ENCODE measurements at places on chromosomes 2 and 18. TPM values are rescaled to one million over a fixed set of nuclear protein-coding genes. Genes with fewer than 3 reads are reported as not detected.

GRCh38 chr2:27182346-27182745 lies 29.5 kb upstream of the ATRAID start:
- no peak for DNase-seq

DNA sequence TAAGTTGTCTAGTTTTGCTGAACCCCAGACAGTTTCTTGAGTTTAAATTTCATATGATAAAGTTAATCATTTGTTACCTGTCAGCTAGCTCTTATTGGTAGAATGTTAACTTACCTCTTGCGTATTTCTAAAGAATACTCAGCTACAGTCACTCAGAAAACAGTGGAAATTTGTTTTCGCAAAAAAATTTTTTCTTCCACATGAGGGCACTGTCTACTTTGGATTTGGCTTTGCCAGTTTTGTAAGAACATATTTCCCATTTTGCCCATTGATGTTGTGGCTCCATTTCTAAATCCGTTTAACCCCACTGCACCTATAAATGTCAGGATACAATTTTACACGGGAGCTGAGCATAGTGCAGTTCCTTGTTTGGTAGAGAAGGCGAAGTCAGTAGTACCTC lies 19.1 kb upstream of the GCFC2 start:
- peak; percentile 23 for DNase-seq

- DNase-seq = no peak
These were observed 171.6 kb downstream of the TMX3 start for GRCh38 chr18:68543344-68543743.

- no peak for DNase-seq
These were observed 12.8 kb upstream of the CCDC85A start for GRCh38 chr2:56170988-56171387.

DNA sequence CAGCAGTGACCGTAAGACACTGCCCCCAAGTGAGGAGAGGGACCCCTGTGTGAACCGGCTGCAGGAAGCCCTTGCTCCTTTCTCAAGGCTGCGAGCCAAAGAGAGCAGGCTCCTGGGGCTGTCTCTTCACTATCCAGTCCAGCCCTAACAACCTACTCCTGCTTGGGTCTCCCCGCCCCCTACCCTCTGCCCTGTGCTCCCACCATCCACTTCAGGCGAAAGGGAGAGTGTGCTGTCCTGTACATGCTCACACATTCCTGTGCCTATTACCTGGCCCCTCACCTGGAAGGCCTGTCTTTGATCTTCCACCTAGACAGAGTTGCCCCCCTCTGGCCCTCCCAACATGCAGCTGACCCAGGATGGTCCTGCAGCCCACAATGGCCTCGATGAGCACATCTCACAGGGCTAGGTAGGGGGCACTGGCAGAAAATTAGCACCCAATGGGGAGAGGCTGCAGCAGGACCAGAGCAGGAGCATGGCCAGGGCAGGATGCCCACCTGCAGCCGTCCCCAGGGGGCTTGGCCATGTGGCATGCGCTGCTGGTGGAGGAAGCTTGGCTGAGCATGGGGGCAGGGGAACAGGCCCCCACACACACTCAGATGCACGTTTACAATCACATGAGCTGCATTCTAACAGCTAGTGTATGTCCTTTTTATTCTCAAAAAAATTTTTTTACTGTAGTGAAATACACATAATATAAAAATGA lies 93.5 kb downstream of the POLR1A start:
- DNase-seq = no peak

DNA sequence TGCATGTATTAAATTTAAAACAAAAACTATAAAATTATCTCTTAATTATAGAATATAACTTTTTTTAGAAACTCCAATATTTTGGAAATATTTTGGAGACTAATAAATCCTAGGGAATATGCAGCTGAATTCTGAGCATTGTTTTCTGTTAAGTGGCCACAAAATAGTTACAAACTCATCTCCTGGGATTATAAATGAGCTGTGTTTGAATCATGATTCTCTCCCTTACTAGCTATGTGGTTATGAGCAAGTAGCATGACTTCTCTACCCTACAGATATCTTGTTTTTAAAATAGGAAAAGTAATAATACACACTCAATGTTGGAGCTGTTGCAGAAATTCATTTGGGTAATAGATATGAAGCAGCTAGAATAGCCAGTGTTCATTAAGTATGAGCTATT lies 137.9 kb upstream of the ITGA4 start:
- no peak for DNase-seq

ATP8B1 gene
- polyA plus RNA-seq = 8.8 TPM

DNA sequence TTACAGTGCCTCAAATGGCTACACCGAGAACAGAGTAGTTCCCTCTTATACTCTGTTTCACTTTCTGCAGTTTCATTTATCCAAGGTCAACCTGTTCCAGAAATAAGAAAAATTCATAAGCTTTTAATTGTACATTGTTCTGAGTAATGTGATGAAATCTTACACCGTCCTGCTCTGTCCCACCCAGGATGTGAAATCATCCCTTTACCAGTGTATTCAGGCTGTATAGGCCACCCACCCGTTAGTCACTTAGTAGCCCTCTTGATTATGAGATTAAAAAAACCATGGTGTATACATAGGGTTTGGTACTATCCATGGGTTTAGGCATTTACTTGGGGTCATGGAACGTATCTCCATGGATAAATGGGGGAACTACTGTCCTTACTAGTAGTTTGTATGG lies 29.8 kb downstream of the STARD6 start:
- no peak for DNase-seq

GRCh38 chr2:162573288-162573687 lies 229.4 kb downstream of the GCA start:
- DNase-seq = no peak

GRCh38 chr2:3344897-3345296 lies 32.7 kb downstream of the EIPR1 start:
- no peak for DNase-seq

- no peak for DNase-seq
These were observed 16.2 kb upstream of the GLI2 start for GRCh38 chr2:120719491-120719890.

DNA sequence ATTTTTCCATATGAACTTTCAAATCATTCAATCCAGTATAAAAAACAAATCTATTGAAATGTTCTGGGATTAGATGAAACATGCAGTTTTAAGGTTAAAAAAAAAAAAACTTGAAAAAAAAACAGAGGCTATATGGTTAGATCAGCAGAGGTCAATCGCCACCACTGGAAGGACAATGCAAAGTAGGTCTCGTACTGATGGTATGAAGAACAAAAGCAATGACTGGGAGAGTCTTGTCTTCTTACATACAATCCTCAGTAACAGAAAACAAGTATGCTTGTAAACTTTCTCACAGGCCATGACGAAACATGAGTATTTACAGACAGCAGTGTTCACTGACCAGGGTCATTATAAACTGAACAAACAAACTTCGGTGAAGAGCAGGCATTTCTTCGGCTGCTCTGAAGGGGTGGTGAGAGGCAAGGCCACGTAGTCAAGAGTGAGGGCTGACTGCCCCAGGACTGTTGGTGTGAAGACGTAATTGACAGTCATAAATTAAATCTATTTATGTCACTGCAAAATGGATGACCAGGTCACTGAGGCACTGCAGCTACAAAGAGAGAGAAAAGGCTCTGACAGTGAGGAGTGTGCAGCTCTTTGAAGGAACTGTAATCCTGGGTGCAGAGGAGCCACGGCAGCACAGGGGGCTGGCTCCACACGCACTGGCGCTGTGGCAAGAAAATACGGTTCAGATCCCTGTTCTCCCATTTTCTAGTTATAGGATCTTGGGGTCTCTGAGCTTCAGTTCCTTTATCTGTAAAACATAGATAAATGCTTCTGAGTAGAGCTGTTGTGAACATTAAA lies 60.0 kb downstream of the NXPH2 start:
- DNase-seq = no peak
